ENCODE measurements at places on chromosomes 1 and 21.
A peak's percentile ranks its signal among the peaks of the same experiment; 100 is the strongest.

DNA sequence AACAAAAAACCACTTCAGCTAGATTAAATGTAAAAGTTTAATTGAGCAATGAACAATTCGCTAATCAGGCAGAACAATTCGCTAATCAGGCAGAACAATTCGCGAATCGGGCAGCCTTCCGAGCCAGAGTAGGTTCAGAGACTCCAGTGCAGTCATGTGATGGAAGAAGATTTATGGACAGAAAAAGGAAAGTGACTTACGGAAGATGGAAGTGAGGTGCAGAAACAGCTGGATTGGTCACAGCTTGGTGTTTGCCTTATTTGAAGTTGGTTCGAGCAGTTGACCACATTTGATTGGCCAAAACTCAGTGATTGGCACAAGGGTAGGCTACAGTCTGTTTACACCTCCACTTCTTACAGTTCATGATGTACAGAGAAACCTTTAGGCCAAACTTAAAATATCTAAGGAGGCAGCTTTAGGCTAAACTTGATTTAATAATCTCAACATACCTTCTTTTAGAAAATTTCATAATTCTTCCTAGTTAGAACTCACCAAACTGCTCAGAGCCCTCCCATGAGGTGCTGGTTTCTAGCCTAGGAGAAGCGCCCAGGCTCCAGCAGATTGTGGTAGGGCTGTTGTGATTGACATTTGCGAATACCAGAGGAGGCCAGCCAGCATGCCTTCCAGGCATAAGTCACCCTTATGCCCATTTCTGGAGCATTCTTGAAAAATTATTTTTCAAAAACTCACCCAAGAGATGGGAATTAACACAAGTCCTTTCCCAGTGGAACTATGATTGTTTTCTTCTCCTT lies 22.8 kb upstream of the KCNC4 start:
- no peak for DNase-seq

DNA sequence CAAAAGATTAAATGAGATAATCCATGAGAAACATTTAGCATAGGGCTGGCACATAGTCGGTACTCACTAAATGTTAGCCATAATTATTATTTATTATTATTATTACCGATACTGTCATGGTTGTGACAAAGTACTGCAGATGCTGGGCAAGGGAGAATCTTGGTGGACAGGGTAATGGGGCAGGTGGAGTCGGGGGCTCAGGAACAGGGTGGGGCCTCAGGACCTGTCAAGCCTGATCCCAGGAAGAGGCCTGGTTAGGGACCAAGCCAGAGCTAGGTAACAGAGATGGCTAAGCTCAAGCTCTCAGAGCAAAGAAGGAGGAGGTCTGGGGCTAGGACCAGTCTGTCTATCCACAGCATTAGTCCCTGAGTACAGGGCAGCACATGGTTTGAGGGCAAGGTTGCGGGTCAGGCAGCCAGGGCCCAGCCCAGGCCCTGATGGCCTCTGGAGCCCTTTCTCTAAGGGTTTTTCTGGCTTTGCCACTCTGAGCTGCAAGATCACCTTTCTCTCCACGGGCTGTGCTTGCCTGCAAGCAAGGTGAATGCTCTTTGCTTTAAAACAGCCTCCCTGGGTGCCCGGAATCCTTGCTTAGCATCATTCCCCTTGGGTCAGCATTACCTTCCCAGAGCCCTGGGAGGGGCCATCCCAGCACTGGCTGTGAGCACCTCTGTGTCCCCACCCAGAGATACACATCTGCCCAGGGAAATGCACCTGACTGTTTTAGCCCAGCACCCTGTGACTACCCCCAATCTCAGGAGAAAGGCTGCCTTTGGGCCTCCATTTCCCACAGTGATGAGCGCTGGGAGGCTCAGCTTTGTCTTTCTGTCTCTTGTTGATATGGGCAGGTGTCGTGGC lies 572.0 kb downstream of the PTPRU start:
- DNase-seq, result no peak

DNA sequence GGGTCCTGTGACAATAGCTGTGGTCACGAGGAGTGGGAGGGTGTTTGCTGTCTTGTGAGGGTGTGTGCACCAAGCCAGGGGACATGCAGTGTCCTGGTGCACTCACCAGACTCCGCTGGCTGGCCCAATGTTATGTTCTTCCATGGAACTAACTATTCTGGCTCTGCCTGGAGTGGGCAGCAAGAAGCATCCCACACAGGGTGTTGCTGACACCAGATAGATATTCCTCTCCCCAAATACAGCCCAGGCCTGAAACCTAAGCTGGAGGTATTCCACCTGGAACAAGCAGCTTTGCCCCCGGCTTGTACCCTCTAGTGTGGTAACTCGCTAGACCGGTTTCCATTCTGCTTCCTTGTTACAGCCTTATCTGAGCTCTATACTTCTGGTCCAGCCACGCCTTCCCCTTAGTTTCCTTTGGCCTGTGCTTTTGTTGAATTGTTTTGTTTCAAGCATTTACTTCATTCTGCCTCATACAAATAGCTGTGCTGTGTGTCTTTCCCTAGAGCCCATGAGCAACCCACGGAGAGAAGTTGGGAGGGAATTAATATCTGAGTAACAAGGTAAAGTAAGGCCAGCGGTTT lies 14.7 kb upstream of the LY9 start:
- no peak for DNase-seq

DNA sequence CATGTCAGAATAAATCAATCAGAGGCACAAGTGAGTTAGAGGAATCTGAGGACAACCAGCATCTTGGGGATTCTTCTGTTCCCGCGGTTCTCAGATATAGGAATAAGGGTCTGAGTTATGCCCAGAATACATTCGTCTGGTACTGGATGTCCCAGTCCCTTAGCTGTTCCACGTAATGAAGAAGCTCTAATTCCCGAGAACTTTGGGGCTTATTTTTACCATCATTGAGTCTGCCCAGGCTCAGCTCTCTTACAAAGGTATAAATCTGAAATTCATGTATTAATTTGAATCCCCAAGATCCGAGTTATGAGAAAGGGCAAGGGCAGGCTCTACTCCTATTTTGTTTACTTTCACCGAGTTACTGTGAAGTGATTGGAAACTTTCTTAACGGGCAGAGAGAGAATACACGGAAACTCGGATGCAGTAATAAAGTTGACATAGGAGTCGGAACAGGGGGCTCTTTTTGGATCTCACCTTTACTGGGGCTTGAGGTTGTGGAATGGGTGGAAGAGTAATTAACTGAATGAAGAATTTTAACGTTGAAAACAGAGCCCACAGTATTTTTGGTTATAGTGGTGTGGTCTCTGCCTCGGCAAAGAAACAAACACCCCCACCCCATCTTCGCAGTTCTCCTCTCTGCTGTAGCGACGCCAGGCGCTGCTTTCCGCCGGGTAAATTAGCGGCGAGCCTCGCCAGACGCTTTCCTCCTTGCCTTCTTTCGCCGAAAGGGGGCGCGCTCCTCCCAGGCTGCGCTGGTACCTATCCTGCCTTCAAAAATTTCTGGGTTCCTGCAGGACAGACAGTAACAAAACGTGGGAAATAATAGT lies 7.1 kb downstream of the PRRX1 start:
- peak; percentile 42 for DNase-seq

GRCh38 chr1:198300451-198300850 lies 143.7 kb downstream of the NEK7 start:
- DNase-seq, result no peak

DNA sequence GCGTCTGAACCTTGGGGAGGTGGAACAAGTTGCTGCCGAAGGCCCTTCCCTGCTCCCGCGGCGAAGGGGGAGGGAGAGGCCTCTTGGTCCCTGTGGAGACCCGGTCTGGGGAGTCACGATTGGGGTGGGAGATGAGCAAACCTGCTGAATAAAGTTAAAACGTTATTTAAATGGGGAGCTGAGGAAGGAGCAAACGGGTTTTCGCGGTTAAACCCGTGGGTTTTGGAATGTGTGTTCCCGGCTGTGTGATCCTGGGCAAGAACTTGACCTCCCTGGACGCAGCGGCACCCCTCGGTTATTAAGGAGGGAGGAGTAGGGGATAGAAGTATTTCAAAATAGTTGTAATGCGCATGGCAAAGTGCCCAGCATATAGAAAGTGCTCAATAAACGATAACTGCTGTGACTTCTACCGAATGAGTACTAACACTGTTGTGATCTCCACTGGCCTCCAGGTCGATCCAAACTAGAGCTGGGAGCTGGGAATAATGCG lies 3.4 kb downstream of the FAM110D start:
- no peak for DNase-seq
